Osteoblast (primary cell): ENCODE measurements at places on chromosomes 2 and 18. TPM values are rescaled to one million over a fixed set of nuclear protein-coding genes. Genes with fewer than 3 reads are reported as not detected.

SCYGR4 gene
- not detected in 2 replicates for total RNA-seq

FZD7 gene
- total RNA-seq: 64.8 and 73.8 TPM in 2 replicates

GCG gene
- total RNA-seq: not detected in 2 replicates

ABI2 gene
- 38.3 and 38.7 TPM in 2 replicates for total RNA-seq
